ENCODE measurements at places on chromosomes 5 and 9. TPM values are rescaled to one million over a fixed set of nuclear protein-coding genes. Genes with fewer than 3 reads are reported as not detected.

Gene CCL28
- 1.5 TPM for total RNA-seq

Gene GARNL3
- 3.5 TPM for total RNA-seq

Gene SMIM33
- total RNA-seq, result not detected

Gene TSSK1B
- 0.30 TPM for total RNA-seq

Gene GRIA1
- total RNA-seq, result 0.59 TPM

Gene MGAT4B
- 261 TPM for total RNA-seq

Gene MZB1
- not detected for total RNA-seq

Gene ECSCR
- total RNA-seq, result 0.74 TPM

Gene LCNL1
- total RNA-seq, result 0.88 TPM

Gene PCDHB15
- total RNA-seq, result 0.28 TPM

Gene SH3GL2
- not detected for total RNA-seq

Gene ZFYVE16
- total RNA-seq, result 37.9 TPM

Gene GZMA
- not detected for total RNA-seq

Gene SLC45A2
- total RNA-seq, result not detected

Gene BTNL9
- not detected for total RNA-seq

Gene ZNF782
- total RNA-seq, result 3.5 TPM

Gene TTC1
- 63.5 TPM for total RNA-seq

Gene PRUNE2
- total RNA-seq, result 6.2 TPM

Gene PAEP
- total RNA-seq, result not detected

Gene FRMD3
- 0.32 TPM for total RNA-seq

Gene TMEM171
- total RNA-seq, result 1.8 TPM

Gene FOXD4
- total RNA-seq, result under 0.01 TPM

Gene MTAP
- 88.5 TPM for total RNA-seq

Gene FST
- total RNA-seq, result 12.9 TPM

Gene GABBR2
- total RNA-seq, result 0.89 TPM

Gene NIM1K
- total RNA-seq, result 1.2 TPM

Gene ACOT12
- total RNA-seq, result not detected

Gene TRIM36
- total RNA-seq, result 1.4 TPM

Gene GGTA1
- not detected for total RNA-seq

Gene DAB2IP
- 20.1 TPM for total RNA-seq

Gene BTNL3
- total RNA-seq, result not detected

Gene IRX4
- total RNA-seq, result not detected

Gene HMCN2
- total RNA-seq, result 0.05 TPM

Gene SLC34A1
- total RNA-seq, result not detected

Gene ANGPTL2
- 19.0 TPM for total RNA-seq

Gene FAM174A
- 34.7 TPM for total RNA-seq

Gene POLR3G
- 16.3 TPM for total RNA-seq

Gene TMOD1
- not detected for total RNA-seq

Gene ZNF618
- total RNA-seq, result 13.5 TPM

Gene STPG3
- total RNA-seq, result not detected

Gene CYSRT1
- total RNA-seq, result 0.30 TPM

Gene ANXA6
- 489 TPM for total RNA-seq

Gene KLF4
- total RNA-seq, result 1.5 TPM

Gene ENTPD8
- total RNA-seq, result not detected

Gene CKMT2
- total RNA-seq, result 3.3 TPM

Gene PCDHA10
- 0.23 TPM for total RNA-seq

Gene CBY3
- total RNA-seq, result not detected

Gene HK3
- not detected for total RNA-seq

Gene UNC5A
- not detected for total RNA-seq

Gene HTR4
- not detected for total RNA-seq

Gene MAP1B
- total RNA-seq, result 501 TPM

Gene ITGA1
- 107 TPM for total RNA-seq

Gene ADAMTS2
- total RNA-seq, result 113 TPM
